ENCODE measurements at places on chromosomes 11 and 22. TPM values are rescaled to one million over a fixed set of nuclear protein-coding genes. Genes with fewer than 3 reads are reported as not detected.

- no peak for DNase-seq
Observed at GRCh38 chr11:111463276-111463675, 48.9 kb downstream of the BTG4 start.

GRCh38 chr22:39716534-39716933, 146.0 kb downstream of the CACNA1I start:
- DNase-seq: no peak

- no peak for DNase-seq
Observed at GRCh38 chr11:41189701-41190436, 269.6 kb downstream of the LRRC4C start.

Gene PARVG
- total RNA-seq: 304 TPM

- no peak for DNase-seq
Observed at GRCh38 chr11:117632306-117632705, 164.7 kb downstream of the DSCAML1 start.

DNA sequence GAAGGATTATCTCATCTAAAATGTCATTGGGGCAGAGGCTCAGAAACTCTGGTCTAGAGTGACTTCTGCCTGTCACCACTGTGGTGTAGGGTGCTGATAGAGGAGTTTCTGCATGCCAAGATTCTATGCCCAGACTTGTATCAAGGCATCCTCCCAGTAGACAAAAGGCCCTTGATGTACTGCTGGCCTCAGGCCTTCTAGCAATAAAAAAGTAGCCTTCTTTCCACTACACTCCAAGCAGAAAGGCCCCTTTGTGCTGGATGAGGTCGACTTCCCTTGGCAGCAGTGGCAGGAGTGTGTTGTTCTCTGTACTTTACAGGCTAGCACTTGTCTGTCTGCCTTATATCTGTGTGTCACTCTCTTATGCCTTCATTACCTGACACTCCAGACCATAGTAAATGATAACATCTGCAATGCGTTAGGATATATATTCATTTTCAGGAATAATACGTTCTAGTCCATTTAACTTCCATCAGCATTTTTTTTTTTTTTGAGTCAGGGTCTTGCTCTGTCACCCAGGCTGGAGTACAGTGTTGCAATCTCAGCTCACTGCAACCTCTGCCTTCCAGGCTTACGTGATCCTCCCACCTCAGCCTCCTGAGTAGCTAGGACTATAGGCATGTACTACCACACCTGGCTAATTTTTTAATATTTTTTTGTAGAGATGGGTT, 49.5 kb upstream of the RRM1 start:
- DNase-seq: no peak

DNA sequence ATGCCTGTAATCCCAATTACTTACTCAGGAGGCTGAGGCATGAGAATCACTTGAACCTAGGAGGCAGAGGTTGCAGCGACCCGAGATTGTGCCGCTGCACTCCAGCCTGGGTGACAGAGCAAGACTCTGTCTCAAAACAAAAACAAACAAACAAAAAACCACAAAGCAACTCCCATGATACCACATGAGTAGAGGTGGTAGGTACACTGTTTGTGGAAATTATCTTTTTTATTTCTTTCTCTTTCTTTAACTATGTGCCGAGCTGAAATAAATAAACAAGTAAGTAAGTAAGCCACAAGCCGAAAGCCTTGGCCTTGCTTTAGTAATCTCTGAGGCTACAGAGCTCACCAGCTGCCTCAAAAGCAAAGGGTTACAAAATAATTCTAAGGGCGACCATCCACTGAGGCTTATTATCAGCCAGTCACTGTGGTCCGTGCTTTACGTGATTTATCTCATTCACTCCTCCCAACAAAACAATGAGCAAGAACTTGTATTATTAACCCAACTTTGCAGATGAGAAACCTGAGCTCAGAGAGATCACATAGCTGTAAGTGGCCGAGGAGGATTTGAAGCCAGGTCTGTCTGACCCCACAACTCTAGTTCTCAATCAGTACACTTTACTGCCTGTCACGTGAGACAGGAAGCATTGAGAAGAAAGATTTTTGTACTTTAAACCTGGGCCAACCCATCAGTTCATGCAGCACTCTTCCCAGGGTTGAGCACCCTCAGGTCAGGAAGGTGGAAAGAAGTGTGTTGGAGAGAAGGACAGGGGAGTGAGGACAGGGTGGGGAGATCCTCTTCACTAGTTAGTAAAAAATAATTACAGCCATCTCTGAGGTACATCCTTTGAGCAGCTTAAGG, 69.8 kb upstream of the MTMR2 start:
- DNase-seq: no peak

DNA sequence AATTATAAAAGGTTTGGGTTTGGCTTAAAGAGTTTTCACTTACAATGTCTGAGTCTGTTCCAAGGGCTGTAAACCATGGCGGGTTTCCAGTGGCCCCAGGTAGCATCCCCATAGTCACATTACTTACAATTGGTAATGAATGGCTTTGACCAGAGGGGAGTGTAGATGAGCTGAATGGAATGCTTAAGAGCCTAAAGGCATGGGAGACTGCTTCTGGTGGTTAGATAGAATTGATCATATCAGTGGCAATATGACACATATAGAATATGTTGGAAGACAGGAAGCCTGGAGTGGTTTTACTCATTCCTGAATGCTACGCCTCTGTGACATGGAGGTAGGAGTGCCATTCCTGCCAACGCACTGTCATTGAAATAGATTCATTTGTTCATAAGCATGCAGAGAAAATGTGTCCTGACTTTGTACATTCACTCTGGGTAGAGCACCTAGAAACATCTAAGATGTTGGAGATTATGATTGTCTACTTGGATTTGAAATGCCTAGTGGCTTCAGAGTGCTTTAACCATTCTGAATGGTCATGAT, 183.3 kb downstream of the BLID start:
- DNase-seq: no peak

Gene MFRP
- total RNA-seq: not detected

DNA sequence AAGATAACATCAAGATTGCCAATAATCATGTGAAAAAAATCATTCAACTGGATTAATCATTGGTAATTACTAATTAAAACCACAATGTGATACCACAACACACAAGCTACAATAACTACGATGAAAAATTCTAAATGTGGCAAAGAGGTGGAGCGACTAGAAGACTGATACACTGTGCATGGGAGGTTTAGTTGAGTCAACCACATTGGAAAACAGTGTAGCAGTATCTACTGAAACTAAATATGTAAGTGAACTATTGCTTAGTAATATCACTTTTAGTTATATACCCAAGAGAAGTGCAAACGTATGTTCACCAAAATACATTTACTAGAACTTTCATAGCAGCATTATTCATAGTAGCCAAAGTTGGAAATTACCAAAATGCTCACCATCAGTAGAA, 359.9 kb downstream of the ETS1 start:
- no peak for DNase-seq

Gene CSF2RB
- total RNA-seq: 2.1 TPM

GRCh38 chr11:27646051-27646818, 54.0 kb downstream of the BDNF start:
- DNase-seq: no peak

DNA sequence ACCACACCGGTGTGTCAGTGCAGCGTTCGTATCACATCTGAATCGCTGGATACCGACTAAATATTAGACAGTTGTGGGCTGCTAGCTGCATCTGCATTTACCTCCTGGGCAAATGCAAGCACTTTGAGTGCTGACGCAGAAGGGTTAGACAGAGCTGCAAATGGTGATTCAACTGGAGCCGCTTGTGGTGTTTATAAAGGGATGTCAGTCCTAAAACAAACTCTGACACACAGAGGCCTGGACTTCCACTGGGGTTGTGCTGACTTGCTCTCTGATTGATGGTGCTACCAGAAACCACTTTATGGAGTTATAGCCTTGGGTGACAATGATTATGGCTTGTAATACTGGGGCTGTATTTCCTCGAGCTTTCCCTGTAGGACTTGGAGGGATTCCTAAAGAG, 374.4 kb downstream of the NTM start:
- DNase-seq: no peak

GRCh38 chr11:35111161-35112055, 27.6 kb upstream of the CD44 start:
- DNase-seq: no peak

Gene OR5T1
- not detected for total RNA-seq

- DNase-seq: no peak
Observed at GRCh38 chr11:124919898-124920297, 848 bp downstream of the HEPN1 start.

DNA sequence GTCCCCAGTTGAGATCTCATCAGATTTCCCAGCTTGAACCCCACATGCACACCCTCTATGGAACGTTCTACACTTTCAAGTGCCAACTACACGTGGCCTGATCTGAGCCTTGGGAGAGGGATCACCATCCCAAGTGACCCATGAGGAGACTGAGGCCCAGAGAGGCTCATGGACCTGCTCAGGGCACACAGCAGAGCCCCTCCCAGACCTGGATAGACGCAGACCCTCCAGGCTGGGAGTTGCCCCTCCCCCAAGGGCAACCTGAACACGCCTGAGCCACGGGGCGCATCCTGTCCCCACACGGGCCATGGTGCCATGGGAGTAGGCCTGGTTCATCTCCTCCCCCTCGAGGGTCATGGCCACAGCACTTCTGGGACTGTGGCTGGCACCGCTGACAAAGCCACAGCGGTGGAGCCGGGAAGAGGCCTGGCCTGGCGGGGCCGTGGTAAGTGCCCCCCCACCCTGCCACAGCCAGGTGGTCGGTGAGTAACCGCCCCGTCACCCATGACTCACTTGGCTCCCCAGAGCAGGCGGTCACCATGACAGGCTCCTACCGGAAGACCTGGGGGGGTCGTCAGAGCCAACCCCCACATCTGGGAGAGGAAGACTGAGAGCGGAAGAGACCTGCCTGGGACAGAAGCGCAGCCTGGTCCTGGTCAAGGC, 8.1 kb downstream of the WNT7B start:
- DNase-seq: no peak

DNA sequence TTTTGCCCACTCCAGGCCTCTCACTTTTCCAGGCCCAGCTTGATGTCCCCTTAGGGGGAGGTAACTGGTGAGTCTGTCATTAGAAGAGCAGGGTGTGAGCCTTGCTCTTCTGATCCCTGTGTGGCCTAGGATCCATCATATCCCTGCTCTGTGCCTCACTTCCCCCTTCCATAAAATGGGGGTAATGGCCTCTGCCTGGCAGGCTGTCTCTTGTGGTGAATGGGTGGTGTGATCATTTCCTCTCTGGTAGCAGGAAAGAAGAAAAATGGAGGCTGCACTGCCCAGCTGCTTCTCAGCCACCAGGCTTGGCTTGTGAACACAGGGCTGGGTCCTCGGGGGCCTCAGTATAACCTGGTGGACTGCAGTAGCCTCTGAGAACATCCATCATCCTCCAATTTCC, 5.6 kb downstream of the ARHGEF17 start:
- no peak for DNase-seq

DNA sequence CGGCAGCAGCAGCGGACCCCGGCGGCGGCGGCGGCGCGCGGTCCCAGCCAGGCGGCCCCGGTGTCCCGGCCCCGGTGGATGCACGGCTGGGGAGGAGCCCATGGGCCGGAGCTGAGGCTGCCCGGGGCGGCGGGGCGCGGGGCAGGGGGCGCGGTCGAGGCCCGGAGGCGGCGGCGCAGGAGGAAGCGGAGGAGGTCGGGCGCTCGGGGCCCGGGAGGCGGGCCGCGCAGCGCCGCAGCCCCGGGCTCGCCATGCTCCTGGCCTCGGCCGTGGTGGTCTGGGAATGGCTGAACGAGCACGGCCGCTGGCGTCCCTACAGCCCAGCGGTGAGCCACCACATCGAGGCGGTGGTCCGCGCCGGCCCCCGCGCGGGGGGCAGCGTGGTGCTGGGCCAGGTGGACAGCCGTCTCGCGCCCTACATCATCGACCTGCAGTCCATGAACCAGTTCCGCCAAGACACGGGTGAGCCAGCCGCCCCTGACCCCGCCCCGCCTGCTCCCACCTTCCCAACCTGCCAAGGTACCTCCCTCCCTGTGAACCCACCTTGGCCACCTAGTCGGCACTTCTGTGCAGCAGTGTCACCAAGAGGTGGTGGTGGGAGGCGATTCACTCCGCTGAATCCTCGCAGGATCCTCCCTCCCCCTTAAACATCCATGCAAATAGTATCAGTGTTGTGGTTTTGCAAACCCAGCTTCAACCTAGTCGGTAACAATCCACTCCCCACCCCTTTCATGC, 580 bp downstream of the DTX4 start:
- peak; percentile 69 for DNase-seq

- DNase-seq: no peak
Observed at GRCh38 chr11:86591631-86592030, 80.8 kb downstream of the ME3 start.

GRCh38 chr22:49967706-49968208, 7.2 kb downstream of the PIM3 start:
- DNase-seq: peak; percentile 58

DNA sequence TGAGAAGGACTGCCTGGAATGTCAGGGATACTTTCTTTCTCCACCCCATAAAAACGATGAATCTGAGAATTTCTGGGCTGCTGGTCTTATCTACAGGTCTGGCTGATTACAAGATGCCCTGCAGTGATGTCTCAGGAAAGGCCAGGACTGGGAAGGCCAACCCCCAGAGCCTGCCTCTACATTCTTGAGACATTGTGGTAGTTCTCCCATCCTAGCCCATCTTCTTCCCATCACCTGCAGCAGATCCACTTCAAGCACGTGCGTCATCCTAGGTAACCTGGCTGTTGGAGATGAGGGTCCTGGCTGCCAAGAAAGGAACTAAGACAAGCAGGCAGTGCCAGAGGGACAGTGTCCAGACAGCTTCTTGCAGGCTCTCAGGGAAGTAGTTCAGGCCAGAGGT, 44.1 kb upstream of the E2F8 start:
- DNase-seq: no peak

Gene DYNC2H1
- 6.2 TPM for total RNA-seq

Gene CLMP
- 12.1 TPM for total RNA-seq

GRCh38 chr11:128501632-128502549, 85.5 kb downstream of the ETS1 start:
- no peak for DNase-seq

Gene SGSM1
- 3.3 TPM for total RNA-seq

Gene WNT7B
- not detected for total RNA-seq

Gene GRIK4
- 0.40 TPM for total RNA-seq

Gene OR51B5
- total RNA-seq: not detected

GRCh38 chr22:41842996-41843970, 10.4 kb downstream of the SREBF2 start:
- no peak for DNase-seq

DNA sequence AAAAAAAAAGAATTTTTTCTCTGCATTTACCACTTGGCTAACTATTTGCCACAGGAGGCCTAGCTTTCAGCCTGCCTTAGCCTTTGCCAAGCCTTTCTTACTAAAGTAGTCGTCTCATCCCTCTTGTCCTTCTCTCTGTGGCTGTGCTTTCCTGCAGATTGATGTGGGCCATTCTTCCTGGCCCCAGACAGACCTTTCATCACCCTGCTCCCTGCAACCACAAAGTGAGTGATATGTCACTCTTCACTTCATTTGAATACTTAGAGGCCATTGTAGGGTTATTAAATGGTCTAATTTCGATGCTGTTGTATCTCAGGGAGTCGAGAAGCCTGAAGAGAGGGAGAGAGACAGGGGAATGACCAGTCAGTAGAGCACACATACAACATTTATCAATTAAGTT, 37.6 kb downstream of the ART5 start:
- no peak for DNase-seq
